ENCODE measurements at places on chromosomes 12 and 14.

DNA sequence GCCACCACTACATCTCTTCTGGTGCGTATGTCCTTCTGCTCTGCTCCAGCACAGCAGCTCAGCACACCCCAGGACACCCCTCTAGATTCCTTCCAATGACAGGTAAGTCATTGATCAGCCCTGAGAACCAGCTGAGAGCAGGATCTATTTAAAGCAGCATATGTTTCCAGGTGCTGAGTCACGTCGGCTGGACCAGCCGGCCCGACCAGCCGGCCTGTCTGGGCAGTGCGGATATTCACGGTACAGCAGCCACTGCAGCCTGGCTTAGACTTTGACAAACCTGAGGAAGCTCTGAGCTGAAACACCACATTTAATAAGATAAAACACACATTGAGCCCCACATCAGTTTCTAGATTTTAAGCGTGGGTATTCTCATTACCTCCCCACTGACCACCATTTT is 31.8 kb upstream of the RPH3A start:
- no peak overlapping the region for H3K4me3 ChIP-seq
- H3K4me1 ChIP-seq = no peaks in the 10 kb centered on the region
- no peaks in the 10 kb centered on the region for H3K27me3 ChIP-seq
- no peak overlapping the region for H3K27ac ChIP-seq
- no peak for DNase-seq

- H3K27me3 ChIP-seq = no peaks in the 10 kb centered on the region
- no peak overlapping the region for H3K27ac ChIP-seq
- no peaks in the 10 kb centered on the region for H3K4me1 ChIP-seq
- no peak overlapping the region for H3K4me3 ChIP-seq
Observed at GRCh38 chr12:23006413-23006812, 381.4 kb downstream of the ETNK1 start.

- no peaks in the 10 kb centered on the region for H3K36me3 ChIP-seq
- no peak overlapping the region for H3K27ac ChIP-seq
- DNase-seq = no peak
- H3K4me3 ChIP-seq = no peak overlapping the region
- no peaks in the 10 kb centered on the region for H3K27me3 ChIP-seq
Observed at GRCh38 chr14:74853581-74853980, 22.4 kb downstream of the PROX2 start.

- H3K36me3 ChIP-seq = no peaks in the 10 kb centered on the region
- no peak for DNase-seq
- no peaks in the 10 kb centered on the region for H3K4me1 ChIP-seq
- no peak overlapping the region for H3K4me3 ChIP-seq
- H3K27ac ChIP-seq = no peak overlapping the region
Observed at GRCh38 chr14:92415969-92416368, 93.0 kb downstream of the SLC24A4 start.

- peaks cover 5% of the 10 kb centered on the region for H3K4me1 ChIP-seq
- peaks cover 7% of the 10 kb centered on the region for H3K36me3 ChIP-seq
- no peak for DNase-seq
- peaks cover 7% of the 10 kb centered on the region for H3K27me3 ChIP-seq
Observed at GRCh38 chr12:89873745-89874144, 165.1 kb upstream of the ATP2B1 start.

GRCh38 chr14:97620066-97620465 is 822.9 kb downstream of the VRK1 start:
- DNase-seq = no peak
- H3K36me3 ChIP-seq = peaks cover 20% of the 10 kb centered on the region
- H3K27me3 ChIP-seq = no peaks in the 10 kb centered on the region
- peaks cover 50% of the 10 kb centered on the region for H3K4me1 ChIP-seq
- peak overlapping the region; percentile 98 for H3K27ac ChIP-seq

DNA sequence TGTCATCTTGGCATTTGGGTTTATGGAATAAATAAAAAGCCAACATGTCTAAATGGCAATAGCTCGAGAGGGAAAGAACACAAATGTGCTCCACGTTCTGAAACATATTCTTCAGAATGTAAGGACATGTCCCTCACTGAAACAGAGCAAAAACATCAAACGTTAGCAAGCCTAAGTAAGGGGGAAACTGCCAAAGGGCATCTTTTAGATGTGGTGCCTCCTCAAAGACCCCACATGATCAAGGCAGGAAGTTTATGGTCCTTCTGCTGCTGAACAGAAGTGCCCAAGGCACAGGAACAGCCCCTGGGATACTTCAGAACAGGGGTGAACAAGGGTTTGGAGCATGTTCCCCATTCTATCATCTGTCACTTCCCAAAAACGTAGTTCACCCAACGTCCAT is 227.0 kb downstream of the ANO2 start:
- H3K36me3 ChIP-seq = no peaks in the 10 kb centered on the region
- no peak overlapping the region for H3K27ac ChIP-seq
- no peaks in the 10 kb centered on the region for H3K4me1 ChIP-seq
- no peak overlapping the region for H3K4me3 ChIP-seq
- H3K27me3 ChIP-seq = peaks cover 14% of the 10 kb centered on the region
- DNase-seq = no peak

DNA sequence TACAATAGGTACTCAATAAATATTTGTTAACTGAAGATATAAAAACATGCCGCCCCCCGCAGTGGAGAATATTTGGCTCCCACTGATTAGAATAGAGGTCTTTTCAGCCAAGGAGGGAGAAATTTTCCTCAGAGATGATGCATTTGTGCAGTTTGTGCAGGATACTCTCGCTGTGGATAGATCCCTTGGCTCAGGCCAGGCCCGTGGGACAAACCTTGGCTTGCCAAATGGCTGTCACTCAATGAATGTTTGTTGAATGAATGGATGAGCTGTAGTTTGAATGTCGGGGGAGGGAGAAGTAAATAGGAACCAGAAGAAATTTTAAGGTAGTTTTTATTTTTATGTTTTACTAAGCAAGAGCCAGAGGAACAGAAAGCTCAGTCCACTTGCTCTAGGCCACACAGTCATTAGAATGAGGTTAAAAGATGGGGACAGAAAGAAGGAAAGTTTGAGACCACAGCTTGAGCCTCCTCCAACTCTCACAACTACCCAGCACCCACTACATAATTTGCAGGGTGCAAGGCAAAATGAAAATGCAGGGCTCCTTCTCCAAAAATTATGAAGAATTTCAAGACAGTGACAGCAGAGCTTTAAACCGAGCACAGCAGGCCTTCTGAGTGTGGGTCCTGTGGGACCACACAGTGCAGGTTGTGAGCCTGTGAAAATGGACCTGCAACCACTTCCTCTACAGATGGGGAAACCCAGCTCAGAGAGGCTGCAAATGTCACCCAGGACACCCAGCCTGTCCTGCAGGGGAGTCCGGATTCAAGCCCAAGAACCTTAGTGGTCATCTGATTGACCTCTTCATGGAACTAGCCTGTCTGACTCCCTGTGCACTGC is 51.4 kb downstream of the WSCD2 start:
- no peaks in the 10 kb centered on the region for H3K27me3 ChIP-seq
- H3K4me1 ChIP-seq = no peaks in the 10 kb centered on the region
- no peaks in the 10 kb centered on the region for H3K36me3 ChIP-seq
- DNase-seq = no peak
- H3K27ac ChIP-seq = no peak overlapping the region

- no peak overlapping the region for H3K4me3 ChIP-seq
- H3K4me1 ChIP-seq = peaks cover 14% of the 10 kb centered on the region
- H3K27ac ChIP-seq = no peak overlapping the region
- no peaks in the 10 kb centered on the region for H3K36me3 ChIP-seq
Observed at GRCh38 chr12:48968467-48968866, 3.1 kb downstream of the WNT10B start.

GRCh38 chr14:100654025-100654813 is 67.0 kb upstream of the BEGAIN start:
- DNase-seq = no peak
- H3K36me3 ChIP-seq = no peaks in the 10 kb centered on the region
- H3K4me1 ChIP-seq = no peaks in the 10 kb centered on the region
- no peak overlapping the region for H3K27ac ChIP-seq
- H3K4me3 ChIP-seq = no peak overlapping the region
- H3K27me3 ChIP-seq = peaks cover 18% of the 10 kb centered on the region

DNA sequence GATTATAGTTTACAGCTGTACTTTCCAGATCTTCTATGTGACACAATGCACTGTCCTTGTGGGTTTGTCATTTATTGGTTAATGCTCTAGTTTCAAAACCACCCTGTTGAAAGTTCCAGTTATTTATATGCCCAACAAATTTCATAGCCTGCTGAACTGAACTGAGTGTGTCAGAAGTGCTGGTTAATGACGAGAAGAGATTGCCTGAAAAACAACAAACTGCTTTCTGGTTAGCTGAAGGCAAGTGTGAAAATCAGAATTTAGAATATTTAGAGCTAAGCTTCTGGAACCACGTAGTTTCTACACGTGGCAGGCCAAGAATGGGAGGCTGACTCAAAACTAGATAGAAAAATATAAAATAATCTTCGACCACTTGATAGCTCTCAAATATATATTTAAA is 19.1 kb upstream of the RIN3 start:
- H3K36me3 ChIP-seq = no peaks in the 10 kb centered on the region
- no peak for DNase-seq
- H3K27me3 ChIP-seq = peaks cover 2% of the 10 kb centered on the region
- no peaks in the 10 kb centered on the region for H3K4me1 ChIP-seq
- no peak overlapping the region for H3K27ac ChIP-seq

DNA sequence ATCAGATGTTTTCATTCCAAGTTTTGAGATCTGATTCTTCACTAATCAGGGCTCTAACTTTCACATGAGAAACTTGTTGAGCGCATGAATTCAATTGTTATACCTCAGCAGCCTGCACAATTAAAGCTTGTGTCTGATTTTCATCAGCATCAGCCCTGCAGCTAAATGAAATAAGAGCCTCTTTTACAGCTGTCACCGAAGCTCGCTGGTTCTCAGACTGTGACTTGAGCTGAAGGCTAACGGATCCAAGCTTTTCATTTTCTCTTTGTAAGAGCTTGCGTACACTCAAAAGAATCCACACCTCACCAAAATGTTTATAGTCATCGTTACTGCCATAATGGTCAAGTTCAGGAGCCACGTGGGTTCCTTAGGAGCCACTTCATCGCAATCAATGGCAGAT is 65.5 kb upstream of the BEGAIN start:
- peaks cover 20% of the 10 kb centered on the region for H3K27me3 ChIP-seq
- no peaks in the 10 kb centered on the region for H3K36me3 ChIP-seq
- H3K27ac ChIP-seq = no peak overlapping the region
- DNase-seq = no peak

DNA sequence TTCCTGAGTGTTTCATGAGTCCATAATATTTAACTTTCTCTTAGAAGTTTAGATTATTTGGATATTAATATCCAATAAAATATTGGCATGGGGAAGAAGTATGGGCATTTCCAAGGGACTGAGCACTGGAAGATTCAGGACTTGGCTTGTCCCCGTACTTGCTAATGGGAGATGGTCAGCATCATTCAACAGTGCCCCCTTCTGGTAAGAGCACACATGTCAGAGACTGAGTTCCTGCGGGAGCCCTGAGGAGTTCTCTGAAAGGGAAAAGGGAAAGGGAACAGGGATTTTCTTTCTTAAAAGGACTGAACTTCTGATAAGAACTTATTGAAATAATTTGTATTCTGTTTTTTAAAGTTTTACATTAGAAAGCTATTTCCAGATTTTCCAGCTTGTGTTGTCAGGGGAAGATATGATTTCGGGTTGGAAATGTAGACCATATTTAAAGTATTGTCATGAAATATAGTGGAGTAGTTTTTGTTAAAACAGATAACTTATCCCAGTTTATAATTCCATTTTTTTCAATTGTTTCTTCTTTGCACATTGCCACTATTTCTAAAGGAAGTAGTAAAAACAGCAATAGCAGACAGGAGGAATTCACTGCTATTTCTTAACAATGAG is 59.8 kb upstream of the C12orf71 start:
- peak; percentile 21 for DNase-seq
- H3K4me3 ChIP-seq = no peak overlapping the region
- no peaks in the 10 kb centered on the region for H3K27me3 ChIP-seq

- peaks cover 7% of the 10 kb centered on the region for H3K36me3 ChIP-seq
- H3K4me3 ChIP-seq = no peak overlapping the region
- H3K27me3 ChIP-seq = no peaks in the 10 kb centered on the region
- peaks cover 2% of the 10 kb centered on the region for H3K4me1 ChIP-seq
- peak; percentile 5 for DNase-seq
- H3K27ac ChIP-seq = no peak overlapping the region
Observed at GRCh38 chr14:102654298-102654697, 61.8 kb downstream of the RCOR1 start.

- H3K4me1 ChIP-seq = peaks cover 51% of the 10 kb centered on the region
- H3K27ac ChIP-seq = peak overlapping the region; percentile 78
- peak overlapping the region; percentile 40 for H3K4me3 ChIP-seq
- DNase-seq = no peak
Observed at GRCh38 chr14:106511006-106511799, 984.8 kb downstream of the TMEM121 start.

- peaks cover 39% of the 10 kb centered on the region for H3K4me1 ChIP-seq
- H3K4me3 ChIP-seq = peak overlapping the region; percentile 90
- no peaks in the 10 kb centered on the region for H3K27me3 ChIP-seq
- peak overlapping the region; percentile 93 for H3K27ac ChIP-seq
Observed at GRCh38 chr12:14774906-14775635, 28.2 kb downstream of the WBP11 start.

DNA sequence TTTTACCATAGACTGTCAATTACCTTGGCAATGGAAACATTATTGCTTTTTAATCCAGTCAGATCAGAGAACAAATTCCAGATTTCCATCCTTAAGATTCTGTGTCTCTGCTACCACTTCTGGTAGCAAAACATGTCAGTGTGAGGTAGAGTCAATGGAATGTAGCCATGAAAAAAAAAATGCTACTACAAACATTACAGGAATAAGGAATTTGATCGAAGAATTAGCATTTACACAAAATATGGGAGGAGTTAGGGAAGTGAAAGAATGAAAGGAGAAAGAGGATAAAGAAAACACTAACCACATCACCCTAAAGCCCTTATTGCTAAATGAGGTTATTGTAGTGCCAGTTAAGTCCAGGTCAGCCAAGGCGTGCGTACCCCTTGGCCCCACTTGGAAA is 9.2 kb downstream of the MED21 start:
- no peaks in the 10 kb centered on the region for H3K4me1 ChIP-seq
- H3K27me3 ChIP-seq = no peaks in the 10 kb centered on the region
- H3K4me3 ChIP-seq = no peak overlapping the region
- peaks cover 38% of the 10 kb centered on the region for H3K36me3 ChIP-seq
- H3K27ac ChIP-seq = no peak overlapping the region

- H3K27me3 ChIP-seq = peaks cover 5% of the 10 kb centered on the region
- no peaks in the 10 kb centered on the region for H3K4me1 ChIP-seq
- no peaks in the 10 kb centered on the region for H3K36me3 ChIP-seq
- no peak overlapping the region for H3K4me3 ChIP-seq
Observed at GRCh38 chr12:2084553-2085296, 31.9 kb downstream of the CACNA1C start.

GRCh38 chr12:48489012-48489411 is 6.7 kb downstream of the C12orf54 start:
- no peak overlapping the region for H3K4me3 ChIP-seq
- no peaks in the 10 kb centered on the region for H3K36me3 ChIP-seq
- no peaks in the 10 kb centered on the region for H3K4me1 ChIP-seq
- DNase-seq = no peak
- H3K27me3 ChIP-seq = no peaks in the 10 kb centered on the region
